Activated CD8-positive, alpha-beta memory T cell treated with anti-CD3 and anti-CD28 coated beads for 24 hours (primary cell): ENCODE measurements at places on chromosomes 2 and 18.

DNA sequence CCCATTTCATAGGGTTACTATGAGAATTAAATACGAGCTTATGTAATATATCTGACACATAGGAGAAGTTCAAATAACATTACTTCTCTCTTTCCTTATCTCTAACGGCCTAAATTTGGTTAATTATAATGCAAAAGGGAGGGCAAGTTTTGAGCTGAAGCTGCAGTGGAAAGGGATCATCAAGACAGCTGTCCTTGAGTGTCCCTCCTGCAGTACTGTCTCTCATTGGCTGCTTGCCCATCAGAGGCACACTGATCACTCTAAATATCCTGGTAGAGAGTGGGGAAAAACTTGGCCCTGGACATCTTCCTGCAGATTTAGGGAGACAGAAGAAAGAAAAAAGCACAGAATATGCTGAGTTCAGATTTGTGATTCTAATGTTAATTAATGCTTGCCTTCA lies 186.0 kb downstream of the CAMKMT start:
- no peak for DNase-seq

DNA sequence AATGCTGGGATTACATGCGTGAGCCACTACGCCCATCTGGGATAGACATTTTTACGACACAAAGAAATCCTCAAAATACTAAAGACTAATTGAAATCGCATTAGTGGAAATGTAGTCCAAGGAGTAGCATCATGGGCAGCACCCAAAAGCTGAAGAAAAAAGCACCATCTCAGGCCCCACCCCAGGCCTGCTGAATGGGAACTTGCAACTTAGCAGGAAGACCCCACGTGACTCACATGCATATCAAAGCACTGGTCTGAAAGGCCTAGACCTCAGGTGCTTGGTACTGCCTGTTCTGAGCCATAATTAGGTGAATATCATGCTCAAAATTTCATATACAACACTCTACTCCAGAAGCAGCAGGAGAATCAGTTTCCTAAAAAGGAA lies 28.9 kb downstream of the SPRED2 start:
- no peak for DNase-seq

- DNase-seq, result no peak
These were observed 2.7 kb upstream of the TNS1 start for GRCh38 chr2:218005486-218005885.

- DNase-seq, result no peak
These were observed 19.0 kb upstream of the RMDN2 start for GRCh38 chr2:37906131-37906530.

- no peak for DNase-seq
These were observed 28.9 kb downstream of the CEP68 start for GRCh38 chr2:65085148-65085547.

GRCh38 chr2:144511226-144511810 lies 8.6 kb downstream of the ZEB2 start:
- DNase-seq, result no peak

- DNase-seq, result no peak
These were observed 514.6 kb upstream of the ZEB2 start for GRCh38 chr2:145034511-145034910.

DNA sequence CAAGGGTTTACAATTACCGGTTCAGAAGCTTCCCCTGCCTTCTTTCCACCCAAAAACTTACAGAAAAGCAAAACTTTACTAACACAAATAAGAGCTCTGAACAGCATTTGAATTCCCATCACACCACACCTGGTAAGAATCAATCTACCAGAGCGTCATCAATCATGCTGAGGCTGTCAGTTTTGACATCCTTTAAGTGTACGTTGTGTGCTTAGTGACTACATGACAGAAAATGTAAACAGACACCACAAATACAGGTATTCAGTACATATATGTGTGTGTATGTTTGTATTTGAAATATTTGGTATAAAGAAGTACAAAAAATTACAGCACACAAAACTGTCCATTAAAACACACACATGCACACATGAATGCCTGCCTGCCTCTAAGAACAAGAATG lies 523.5 kb downstream of the TMEM182 start:
- DNase-seq, result no peak

DNA sequence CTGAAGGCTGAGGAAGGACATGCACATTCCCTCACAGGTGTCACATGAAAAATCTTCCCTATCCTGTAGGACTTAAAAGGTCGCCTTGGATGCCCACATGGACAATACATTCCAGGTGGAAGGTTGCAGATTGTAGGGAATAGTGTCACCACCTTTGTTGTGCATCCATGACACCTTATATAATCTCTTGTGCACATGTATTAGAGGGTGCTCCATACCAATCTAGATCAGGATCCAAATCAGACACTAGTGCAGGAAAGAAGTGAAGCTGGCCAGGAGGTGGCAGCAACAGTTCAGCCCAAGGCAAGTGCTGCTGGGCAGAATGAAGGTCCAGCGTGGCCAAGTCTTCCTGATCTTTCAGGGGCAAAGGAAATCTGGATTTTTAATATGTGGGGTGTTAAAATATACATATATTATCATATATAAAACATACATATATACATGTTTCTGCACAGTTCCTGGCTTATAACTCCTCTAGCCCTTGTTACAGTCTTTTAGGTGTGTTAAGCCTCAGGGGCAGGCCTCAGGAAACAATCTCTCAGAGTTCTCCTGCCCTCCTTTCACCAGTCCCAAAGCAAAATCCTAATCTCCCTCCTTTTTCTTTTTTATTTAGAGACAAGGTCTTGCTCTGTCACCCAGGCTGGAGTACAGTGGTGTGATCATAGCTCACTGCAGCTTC lies 16.6 kb downstream of the NIF3L1 start:
- peak; percentile 65 for DNase-seq

- DNase-seq, result peak; percentile 28
These were observed 186.9 kb downstream of the LDLRAD4 start for GRCh38 chr18:13405305-13406038.

- DNase-seq, result no peak
These were observed 522.2 kb upstream of the CNTNAP5 start for GRCh38 chr2:123502931-123503330.

DNA sequence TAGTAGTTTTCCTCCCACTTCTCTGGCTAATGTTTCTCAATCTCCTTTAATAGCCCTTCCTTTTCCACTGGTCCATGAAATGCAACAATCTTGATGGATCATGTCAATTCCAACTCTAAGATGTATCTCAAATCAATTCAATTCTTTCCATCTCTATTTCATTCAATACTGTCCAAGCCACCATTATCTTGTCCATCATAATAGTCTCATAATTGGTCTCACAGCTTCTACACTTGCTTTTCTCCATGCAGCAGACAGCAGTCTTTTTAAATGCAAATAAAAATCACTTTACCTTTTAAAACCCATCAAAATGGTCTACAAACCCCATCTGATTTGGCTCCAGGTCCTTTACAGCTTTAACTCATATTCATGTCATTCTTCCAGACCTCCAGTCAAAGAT lies 226.6 kb downstream of the EPHA4 start:
- no peak for DNase-seq

DNA sequence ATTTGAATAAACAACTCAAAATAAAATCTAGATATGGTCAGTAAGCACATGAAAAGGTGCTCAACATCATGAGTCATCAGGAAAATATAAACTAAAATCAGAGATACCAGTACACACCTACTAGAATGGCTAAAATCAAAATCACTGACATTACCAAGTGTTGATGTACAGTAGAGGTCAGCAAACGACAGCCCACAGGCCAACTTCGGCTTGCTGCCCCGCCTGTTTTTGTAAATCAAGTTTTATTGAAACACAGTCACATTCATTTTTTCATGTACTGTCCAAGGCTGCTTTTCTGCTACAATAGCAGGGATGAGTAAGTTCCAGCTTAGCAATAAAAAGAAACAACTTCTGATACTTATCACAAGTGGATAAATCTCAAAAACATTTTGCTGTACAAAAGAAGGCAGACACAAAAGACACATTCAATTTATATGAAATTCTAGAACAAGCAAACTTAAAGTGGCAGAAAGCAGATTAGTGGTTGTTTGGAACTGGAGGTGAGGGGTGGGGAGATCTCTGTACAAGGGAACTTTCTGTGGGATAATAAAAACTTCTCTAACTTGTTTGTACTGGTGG lies 32.1 kb downstream of the TRAK2 start:
- DNase-seq, result no peak

- DNase-seq, result no peak
These were observed 12.5 kb upstream of the SLC40A1 start for GRCh38 chr2:189593115-189593514.

DNA sequence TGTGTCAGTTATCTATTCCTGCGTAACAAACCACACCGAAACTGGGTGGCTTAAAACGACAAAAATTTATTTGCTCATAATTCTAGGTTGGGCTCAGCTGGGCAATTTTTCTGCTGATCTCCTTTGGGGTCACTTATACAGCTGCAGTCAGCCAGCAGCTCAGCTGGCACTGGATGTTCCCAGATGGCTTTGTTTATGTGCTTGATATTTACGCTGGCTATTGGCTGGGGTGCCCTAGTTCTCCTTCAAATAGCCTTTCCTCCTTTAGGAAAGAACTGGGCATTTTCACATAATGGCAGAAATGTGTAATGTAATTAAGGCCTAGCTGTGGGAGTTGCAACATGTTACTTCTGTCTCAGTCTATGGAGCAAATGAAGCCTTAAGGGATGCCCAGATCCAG lies 142.2 kb downstream of the B3GNT2 start:
- no peak for DNase-seq

DNA sequence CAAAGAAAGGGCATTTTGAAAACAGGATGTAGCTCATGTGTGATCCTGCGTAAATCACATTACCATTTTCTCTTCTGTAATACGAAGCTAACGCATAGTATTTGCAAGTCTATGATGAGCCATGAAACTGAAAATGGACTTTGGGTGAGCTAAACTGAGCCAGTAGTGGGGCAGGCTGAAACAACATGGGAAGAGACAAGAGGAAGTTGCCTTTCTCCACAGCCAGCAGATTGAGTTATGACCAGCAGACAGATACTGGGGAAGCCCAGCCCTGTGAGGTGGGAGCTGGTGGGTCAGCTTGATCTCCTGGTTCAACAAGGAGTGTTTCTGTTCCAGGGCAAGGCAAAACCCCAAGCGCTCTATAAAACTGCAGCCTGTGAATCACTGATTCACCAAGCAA lies 11.8 kb downstream of the CYRIA start:
- DNase-seq, result no peak

- DNase-seq, result no peak
These were observed 749 bp upstream of the PTMA start for GRCh38 chr2:231707625-231707926.

DNA sequence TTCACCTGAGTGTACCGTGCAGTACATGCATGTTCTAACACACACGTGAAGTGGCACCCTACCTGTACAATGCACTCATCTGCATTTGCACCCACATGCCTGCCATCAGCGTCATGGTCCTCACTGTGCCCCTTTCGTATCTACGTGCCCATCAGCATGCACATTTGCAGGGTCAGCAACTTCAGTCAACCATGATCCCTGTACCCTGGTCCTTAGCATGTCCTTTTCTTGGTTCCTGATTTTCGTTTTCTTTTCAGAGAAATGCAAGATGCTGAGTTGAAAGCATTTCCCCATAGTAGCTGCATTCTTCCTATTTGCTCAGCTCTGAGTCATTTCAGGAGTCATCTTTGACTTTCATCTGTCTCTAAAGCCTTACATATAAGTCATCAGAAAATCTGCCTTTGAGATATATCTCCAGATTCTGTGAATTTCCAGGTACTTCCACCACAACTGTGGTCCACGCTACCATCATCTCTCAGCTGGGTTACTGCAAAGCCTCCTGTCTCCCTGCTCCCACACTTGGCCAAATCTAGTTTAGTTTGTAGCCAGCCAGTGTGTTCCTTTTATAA lies 14.7 kb upstream of the PUM2 start:
- DNase-seq, result peak; percentile 60

DNA sequence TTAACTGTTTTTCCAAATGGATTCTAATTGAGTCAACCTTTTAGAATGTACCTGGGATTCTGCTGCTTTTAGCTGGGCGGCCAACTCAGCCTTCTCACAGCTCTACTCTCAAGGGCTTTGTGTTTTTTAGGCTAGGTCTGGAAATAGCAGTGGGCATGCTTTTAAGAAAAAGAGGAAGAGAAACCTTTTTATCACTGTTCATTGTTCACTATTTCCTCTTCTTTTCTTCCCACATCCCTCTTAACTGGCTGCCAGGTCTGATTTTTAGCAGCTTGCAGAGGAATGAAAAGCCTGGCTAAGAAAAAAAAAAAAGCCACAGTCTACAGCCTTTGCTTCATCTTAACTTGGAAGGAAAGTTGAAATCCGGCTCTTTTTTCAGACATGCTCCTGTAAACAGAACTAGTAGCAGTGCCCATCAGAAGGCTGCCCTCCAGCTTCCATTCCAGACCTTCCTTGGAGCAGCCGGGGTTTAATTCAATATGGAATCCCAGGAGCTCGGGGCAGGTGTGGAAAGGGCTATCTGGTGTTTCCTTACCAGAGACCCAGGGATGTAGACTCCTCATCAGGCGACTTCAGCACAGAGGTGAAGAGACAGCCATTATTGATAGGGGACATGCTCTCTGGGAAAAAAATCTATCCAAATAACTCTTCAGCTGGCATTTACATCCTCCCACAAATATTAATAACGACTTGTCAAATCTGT lies 230.7 kb downstream of the MYO3B start:
- DNase-seq, result peak; percentile 56
